ENCODE measurements at places on chromosomes 2 and 18.
A peak's percentile ranks its signal among the peaks of the same experiment; 100 is the strongest.

DNA sequence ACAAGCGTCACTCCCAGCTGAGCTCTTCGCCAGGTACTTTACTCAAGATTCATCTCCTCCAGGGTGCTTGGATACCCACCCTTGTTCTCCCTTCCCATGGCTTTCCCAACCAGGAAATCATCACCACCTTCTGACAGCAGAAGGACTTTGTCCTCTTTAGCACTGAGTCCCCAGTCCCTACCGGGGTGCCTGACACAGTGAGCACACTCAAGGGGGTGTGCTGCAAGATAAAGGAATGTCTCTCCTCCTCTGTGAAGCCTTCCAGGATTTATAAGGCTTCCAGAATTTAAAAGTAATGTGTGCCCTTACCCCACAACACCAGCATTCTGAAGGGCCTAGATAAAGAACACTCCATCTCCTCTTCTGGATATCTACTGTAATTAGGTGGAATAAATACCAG lies 39.6 kb downstream of the ACVR1 start:
- no peak for DNase-seq

DNA sequence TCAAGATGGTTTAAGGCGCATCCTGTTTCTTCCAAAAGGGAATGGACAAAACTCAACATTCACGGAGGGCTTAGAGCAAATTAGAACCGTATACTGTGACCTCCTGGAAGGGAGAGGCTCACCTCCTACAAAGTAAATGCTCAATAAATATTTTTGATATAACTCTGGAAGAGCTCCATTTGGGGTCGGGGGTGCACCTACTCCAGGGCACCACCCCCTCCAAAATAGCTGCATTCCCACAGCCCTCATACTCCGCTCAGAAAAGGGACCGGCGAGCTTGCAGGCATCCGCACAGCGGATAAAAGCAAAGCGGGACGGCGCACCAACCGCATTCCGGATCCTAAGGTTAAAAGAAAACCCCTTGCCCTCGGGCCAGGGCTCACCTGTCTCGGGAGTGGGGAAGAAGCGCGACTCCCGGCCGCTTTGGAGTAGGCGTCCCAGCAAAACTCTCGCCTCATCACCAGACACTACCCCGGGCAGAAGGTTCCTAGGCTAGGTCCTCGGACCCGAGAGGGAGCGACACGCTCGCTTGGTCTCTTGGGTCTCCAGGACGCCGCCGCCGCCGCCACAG lies 378 bp downstream of the WDPCP start:
- DNase-seq: no peak

GRCh38 chr18:10122988-10123950 lies 209.5 kb downstream of the VAPA start:
- no peak for DNase-seq

- DNase-seq: no peak
Measured at GRCh38 chr2:160332318-160332717, 132.2 kb upstream of the ITGB6 start.

GRCh38 chr2:73386342-73386868 lies 769 bp downstream of the ALMS1 start:
- no peak for DNase-seq

- DNase-seq: no peak
Measured at GRCh38 chr2:38661306-38661705, 4.6 kb upstream of the GALM start.

GRCh38 chr2:27081984-27082772 lies 3.8 kb downstream of the EMILIN1 start:
- DNase-seq: no peak

- no peak for DNase-seq
Measured at GRCh38 chr2:23534771-23535170, 149.8 kb downstream of the KLHL29 start.

DNA sequence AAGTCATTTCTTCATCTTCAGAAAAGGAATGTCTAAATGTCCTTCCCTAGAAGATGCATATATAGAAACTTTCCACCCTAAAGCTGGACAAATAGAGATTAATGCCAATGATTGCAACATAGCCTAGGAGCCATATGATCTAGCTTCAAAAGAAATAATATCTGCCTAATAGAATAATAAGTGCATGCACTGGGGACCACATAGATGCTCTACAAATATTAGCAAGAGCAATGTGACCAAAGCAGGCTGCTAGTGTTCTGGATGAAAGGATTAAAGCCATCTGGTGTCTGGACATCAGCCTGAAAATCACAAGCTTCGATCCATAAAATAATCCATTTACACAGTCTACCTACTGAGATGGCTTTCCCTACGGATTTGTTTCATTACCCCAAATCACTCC lies 280.1 kb upstream of the KLHL14 start:
- DNase-seq: no peak

GRCh38 chr2:238313289-238313990 lies 6.9 kb upstream of the TRAF3IP1 start:
- no peak for DNase-seq

GRCh38 chr18:35511428-35511827 lies 13.7 kb upstream of the INO80C start:
- no peak for DNase-seq

DNA sequence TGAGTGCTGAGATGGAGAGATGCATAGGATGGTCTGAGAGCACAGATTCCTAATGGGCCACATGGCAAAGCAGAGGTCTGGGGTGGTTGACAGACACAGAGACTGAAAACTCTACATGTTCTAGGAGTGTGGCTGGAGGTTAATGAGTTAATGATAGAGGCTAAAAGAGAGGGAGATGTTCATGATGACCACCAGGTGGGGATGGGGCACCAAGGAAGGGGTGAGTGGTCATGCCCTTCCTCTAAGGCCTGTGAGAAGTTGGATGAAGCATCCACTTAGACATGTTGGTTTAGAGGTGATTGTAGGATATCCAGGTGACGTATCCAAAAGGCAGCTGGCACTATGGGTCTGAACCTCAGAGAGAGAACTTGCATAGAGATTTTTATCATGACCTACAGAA lies 102.1 kb downstream of the LRP2 start:
- no peak for DNase-seq

GRCh38 chr18:13266218-13267100 lies 47.9 kb downstream of the LDLRAD4 start:
- peak; percentile 27 for DNase-seq

DNA sequence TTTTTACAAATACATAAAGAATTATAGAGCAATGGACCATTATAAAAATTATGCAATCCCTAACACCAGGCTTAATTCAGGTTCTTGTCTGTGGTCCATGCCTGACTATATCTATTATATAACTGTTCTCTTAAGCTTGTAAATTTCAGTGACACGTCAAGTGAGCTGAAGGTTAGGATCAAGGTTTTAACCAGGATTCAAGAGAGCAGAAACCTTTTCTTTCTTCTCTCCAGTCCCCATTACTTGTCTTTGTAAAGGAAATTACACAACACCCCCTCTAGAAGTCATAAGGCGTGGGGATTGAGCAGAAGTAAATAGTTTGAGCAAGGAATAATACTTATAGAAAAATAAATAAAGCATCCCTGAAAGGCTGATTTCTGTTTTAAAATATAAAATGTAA lies 122.0 kb downstream of the ZNF521 start:
- no peak for DNase-seq

GRCh38 chr18:53754154-53754553 lies 470.3 kb downstream of the MBD2 start:
- DNase-seq: no peak

DNA sequence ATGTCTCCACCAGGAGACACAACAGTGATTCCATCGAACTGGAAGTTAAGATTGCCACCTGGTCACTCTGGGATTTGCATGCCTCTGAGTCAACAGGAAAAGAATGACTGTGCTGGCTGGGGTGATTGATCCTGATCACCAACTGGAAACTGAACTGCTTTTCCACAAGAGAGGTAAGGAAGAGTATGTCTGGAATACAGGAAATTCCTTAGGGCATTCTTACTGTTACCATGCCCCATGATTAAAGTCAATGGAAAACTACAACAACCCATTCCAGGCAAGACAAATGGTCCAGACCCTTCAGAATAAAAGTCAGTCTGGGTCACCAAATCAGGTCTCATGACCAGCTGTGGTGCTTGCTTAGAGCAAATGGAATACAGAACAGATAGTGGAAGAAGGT lies 12.0 kb upstream of the DDX1 start:
- DNase-seq: no peak

GRCh38 chr18:14086458-14087231 lies 45.6 kb downstream of the ZNF519 start:
- no peak for DNase-seq

GRCh38 chr2:98604547-98604946 lies 3.8 kb downstream of the COA5 start:
- no peak for DNase-seq

- no peak for DNase-seq
Measured at GRCh38 chr2:190335225-190335559, 8.2 kb upstream of the INPP1 start.

DNA sequence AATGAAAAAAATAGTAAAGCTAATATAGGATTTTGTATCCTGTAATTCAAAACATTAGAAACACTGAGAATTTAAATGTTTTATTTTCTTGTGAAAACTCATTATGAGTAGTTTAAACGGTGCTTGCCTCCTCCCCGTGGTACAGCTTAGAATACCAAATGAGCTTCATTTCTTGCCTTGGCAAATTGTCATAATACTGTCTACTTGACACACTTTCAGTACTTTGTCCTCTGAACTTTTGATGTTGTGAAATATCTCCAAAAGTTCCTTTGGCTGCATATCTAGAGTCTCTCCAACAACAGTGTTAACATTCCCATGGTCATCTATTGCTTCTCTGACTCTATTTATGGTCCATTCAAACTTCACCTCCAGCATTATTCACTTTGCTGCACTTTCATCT lies 61.9 kb upstream of the EPB41L5 start:
- no peak for DNase-seq

GRCh38 chr2:60837123-60837522 lies 44.3 kb upstream of the REL start:
- DNase-seq: no peak

- DNase-seq: peak; percentile 21
Measured at GRCh38 chr2:172234716-172235691, 132.3 kb upstream of the DLX2 start.

DNA sequence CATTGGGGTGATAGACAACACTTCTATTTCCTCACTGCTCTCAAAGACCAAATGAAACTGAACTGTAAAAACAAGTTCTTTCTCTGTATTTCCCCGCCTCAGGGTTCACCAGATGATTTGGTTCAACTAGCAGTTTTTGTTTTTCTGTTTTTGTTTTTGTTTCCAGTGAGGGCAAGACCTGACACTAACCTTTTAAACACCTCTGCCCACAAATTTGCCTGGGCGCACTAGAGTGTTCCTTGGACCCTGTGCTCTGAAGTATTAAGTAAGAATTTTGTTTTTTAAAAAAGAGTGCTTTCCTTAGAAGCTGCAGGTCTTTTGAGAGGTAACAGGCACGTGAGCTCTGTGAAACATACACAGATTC lies 92.9 kb downstream of the DYSF start:
- DNase-seq: no peak

GRCh38 chr2:181178130-181178529 lies 197.7 kb downstream of the UBE2E3 start:
- no peak for DNase-seq

DNA sequence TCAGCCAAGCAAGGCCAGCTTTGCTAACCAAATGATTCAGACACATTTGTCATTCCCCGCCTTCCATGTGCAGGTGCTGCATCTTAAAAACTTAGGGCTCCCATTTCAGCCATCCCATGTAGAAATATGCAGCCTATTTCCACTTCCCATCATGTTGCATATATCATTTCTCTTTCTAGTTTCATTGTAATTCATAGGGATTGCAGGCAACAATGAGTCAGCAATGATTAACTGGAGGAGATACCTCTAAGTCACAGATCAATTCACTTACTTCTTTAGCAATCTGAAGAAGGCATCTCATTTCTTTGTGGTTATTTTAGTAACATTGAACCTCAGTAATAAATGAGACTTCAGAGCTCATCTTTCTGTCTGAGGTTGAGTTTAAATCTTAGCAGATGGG lies 276.1 kb upstream of the PKDCC start:
- DNase-seq: no peak

- DNase-seq: no peak
Measured at GRCh38 chr2:5412001-5412400, 280.2 kb upstream of the SOX11 start.

All from stimulated activated CD4-positive, alpha-beta T cell treated with anti-CD3 and anti-CD28 coated beads, Interleukin-12 subunit alpha, Interleukin-12 subunit beta, amount 100 ng/mL, for 4 hours (primary cell).